ENCODE measurements at places on chromosomes 7 and 10.

DNA sequence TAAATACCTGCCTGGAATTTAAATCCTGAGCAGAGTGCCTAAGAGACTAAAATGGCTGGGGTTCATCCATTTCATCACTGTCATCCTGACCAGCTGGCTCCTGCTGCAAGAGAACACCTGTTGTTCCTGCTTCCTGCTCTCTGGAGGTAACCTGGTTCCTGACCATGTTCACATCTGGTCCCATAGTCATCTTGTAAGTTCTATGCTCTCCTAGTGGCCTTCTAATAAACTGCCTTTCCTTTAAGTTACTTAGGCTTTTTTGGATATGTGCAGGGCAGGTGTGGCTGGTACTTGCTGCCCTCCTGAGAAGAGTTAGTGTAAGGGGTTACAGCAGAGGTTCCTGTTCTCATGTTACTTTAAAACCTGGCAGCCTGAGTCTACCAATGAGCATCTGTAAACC lies 80.0 kb downstream of the NRCAM start:
- no peak for DNase-seq

DNA sequence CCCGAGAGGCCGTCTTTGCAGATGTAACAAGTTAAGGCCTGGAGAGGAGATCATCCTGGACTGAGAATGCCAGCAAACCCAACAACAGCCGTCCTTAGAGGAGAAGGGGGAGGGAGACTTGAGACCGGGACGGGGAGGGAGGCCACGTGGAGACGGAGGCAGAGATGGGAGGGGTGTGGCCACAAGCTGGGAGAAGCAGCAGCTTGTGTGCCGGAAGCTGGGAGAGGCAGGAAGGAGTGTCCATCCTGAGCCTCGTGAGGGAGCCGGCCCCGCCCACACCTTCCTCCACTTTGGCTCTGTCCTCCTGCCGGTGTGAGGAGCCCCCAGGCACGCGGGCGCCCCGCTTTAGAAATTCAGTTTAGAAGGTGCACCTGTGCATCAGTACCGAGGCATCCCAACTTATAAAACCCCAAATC lies 95.7 kb downstream of the DNAJB6 start:
- DNase-seq = no peak

DNA sequence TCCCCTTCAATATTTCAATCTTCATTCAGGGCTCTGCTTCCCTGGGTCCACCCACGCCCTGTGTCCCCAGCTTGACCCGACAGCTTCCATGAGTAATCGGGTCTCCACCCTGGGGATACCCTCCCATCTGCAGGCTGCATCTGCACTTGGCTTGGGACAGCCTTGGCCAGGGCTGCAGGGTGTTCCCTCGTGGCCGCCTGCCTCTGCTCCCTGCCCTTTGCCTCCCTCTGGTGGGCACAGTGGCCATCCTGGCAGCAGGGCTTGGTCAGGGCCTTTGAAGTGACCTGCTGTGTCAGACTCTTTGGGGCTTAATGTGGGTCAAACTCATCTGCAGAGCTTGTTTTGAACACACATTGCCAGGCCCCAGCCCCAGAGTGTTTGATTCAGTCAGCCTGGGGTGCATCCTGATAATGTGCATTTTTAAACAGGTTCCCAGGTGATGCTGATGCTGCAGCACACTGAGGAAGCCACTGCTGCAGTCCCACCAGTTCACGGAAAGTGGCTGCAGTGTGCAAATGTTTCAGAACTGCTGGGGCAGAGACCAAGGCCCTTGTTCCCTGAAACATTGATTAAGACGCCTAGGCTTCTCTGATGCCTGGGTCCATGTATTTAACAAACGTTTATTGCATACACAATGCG lies 80.7 kb upstream of the SEC61G start:
- DNase-seq = peak; percentile 5

- no peak for DNase-seq
Observed at GRCh38 chr7:117830422-117830954, 42.8 kb downstream of the CTTNBP2 start.

DNA sequence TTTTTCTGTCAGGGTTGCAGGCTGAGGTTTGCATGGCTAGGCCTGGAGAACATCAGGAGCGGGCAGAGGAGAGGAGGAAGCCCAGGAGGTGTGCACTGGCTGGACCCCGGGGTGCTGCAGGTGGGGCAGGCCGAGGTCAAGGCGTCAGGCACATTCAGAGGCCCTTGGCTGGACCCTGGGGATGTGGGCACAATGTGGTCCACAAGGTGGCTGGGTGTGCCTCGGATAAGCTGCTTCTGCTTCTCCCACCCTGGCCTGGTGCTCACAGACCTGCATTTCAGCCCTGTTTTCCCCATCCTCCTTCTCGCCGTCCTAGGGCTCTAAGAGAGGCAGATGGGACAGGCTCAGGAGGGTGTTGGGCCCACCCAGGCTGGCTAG lies 108.2 kb downstream of the ADCY1 start:
- DNase-seq = no peak

DNA sequence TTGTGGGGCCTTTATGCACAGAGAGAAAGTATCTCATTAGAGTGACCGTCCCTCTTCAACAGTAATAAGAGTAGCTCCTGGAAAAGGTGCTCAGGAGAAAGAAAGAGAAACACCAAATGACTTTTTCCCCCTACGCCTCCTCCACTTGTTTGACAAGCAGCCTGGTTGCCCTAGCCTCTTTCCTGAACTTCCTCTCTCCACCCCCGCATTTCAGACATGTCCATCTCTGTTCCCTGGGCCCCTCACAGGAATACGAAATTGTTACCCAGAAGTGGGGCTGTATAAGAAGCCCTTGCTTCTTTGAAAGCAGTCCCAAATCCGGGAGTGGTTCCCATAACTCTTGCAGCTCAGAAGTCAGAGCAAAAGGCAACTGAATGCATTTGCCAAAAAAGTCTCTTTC lies 119.6 kb upstream of the ADO start:
- no peak for DNase-seq

- DNase-seq = no peak
Observed at GRCh38 chr10:73876157-73876556, 1.8 kb upstream of the CAMK2G start.

DNA sequence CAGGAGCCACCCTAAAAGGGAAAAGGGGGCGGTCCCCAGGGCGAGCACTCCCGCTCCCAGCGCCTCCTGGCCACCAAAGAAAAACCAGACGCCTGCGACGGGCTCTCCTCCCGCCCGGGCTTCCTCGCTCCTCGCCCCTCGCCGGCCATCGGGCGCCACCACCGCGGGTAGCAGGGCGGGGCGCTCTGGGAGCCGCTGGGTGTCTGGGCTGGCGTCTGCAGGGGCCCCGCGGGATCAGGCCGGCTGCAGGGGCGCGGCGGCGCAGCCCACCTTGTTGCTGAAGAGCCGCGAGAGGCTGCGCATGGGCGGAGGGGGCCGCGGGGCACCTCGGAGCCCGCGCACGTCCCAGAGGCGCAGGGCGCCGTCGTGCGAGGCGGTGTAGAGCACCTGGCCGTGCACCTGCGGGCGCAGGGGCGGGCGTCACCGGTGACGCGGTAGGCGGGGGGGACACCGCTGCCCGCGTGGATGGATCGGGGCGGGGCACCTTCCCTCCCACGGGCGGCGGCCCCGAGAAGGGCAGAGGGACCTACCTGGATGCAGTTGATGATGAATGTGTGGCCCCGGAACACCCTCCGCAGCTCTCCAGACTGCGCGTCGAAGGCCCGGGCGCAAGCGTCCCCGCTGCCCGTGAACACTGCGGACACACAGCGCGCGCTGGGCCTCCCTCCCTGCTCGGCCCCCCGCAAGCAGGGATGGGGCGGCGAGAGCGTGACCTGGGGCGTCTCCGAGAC lies 28.3 kb downstream of the WDR86 start:
- no peak for DNase-seq

GRCh38 chr7:71752171-71752935 lies 620.4 kb downstream of the GALNT17 start:
- DNase-seq = peak; percentile 61

GRCh38 chr7:106610996-106611886 lies 49.7 kb downstream of the CCDC71L start:
- DNase-seq = no peak

GRCh38 chr7:36982766-36983165 lies 258.5 kb upstream of the AOAH start:
- DNase-seq = peak; percentile 72

DNA sequence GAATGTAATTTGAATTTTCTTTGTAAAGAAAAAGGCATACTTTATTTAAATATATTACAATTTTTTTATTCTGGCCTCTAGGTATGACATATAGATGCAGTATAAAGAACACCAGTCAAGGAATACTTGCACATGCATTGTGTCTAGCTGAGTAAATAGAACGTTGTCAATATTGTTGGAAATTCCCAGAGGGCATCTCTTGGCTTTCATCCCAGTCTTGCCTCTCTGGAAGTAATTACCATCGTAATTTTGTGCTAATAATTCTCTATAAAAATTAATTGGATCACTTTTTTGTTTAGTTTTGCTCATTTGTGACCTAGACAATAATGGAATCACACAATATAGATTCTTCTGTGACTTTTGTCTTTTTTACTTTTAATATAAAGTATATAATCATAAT lies 1052.3 kb upstream of the CELF2 start:
- DNase-seq = no peak

GRCh38 chr10:6843481-6843881 lies 263.4 kb upstream of the PRKCQ start:
- DNase-seq = no peak

GRCh38 chr7:6558837-6559236 lies 7.6 kb upstream of the GRID2IP start:
- peak; percentile 22 for DNase-seq

DNA sequence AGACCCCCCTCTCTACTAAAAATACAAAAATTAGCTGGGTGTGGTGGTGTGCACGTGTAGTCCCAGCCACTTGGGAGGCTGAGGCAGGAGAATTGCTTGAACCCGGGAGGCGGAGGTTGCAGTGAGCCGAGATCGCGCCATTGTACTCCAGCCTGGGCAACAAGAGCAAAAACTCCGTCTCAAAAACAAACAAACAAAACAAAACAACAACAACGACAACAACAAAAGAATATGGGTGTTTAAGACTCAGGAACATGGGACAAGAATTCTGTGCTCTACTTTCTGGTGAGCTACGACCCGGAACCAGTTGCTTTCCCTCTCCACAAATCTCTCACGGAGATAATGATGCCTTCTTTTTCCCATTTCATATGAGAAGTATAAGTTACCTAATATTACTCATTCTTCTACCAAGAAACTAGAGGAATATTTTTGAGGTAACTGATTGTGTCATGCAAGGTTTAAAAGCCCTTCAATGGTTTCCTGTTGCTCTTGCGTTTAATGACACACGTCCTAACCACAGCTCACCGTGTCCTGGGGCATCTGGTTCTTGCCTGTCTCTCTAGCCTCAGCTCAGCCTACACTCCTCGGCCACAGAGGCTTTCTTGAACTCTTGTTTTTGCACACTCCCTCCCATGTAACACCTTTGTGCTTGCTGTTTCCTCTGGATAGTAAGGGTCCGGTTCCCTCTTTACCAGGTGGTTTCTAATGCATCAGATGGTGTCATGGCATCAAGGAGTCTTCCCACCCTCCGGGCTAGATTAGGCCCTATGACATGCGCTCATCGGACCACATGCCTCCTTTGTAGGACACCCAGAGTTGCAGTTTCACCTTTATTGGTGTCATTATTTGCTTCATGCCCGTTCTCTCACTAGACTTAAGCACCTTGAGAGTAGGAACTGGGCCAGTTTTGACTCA lies 67.5 kb downstream of the PFKFB3 start:
- no peak for DNase-seq

- DNase-seq = no peak
Observed at GRCh38 chr7:106623853-106624252, 37.1 kb downstream of the CCDC71L start.

GRCh38 chr10:26612151-26612915 lies 85.2 kb upstream of the PDSS1 start:
- no peak for DNase-seq

DNA sequence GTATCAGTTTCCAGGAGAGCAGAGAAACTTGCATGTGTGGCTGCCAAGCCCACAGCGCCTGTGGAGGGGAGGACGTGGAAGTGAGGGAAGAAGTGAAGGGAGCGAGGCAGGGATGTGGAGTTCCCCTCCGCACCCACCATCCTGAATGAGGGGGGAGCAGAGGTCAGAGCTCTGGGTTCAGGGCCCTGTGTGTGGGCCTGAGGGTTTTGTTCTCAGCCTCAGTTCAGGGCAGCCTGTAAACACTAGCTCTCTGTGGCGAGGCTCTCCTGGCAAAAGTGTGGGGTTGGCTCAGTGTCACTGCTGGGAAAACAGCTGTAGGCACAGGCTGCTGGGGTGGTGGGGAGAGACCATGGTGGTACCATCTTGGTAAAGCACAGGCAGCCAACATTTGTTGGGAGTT lies 108.4 kb downstream of the C10orf105 start:
- DNase-seq = no peak

GRCh38 chr10:44965651-44966097 lies 6.1 kb downstream of the RASSF4 start:
- DNase-seq = peak; percentile 58

GRCh38 chr10:129945064-129945463 lies 19.0 kb downstream of the EBF3 start:
- DNase-seq = no peak

DNA sequence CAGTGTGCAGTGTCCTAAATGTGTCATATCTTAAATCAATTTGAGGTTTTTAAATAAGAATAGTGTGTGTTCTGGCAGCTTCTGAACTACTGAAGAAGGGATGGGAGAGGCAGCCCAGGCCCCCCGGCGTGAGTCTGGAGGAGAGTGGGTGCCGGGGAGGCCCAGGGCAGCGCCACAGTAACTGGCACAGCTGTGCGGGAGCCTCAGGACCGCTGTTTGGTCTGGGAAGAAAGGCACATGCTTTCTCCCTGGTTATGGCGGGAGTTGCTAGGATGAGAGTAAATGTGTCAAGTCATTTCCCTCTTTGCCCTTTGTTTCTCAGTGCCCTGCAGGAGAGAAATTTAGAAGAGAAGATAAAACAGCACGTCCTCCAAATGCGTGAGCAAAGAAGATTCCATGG lies 31.9 kb upstream of the PWWP2B start:
- no peak for DNase-seq

DNA sequence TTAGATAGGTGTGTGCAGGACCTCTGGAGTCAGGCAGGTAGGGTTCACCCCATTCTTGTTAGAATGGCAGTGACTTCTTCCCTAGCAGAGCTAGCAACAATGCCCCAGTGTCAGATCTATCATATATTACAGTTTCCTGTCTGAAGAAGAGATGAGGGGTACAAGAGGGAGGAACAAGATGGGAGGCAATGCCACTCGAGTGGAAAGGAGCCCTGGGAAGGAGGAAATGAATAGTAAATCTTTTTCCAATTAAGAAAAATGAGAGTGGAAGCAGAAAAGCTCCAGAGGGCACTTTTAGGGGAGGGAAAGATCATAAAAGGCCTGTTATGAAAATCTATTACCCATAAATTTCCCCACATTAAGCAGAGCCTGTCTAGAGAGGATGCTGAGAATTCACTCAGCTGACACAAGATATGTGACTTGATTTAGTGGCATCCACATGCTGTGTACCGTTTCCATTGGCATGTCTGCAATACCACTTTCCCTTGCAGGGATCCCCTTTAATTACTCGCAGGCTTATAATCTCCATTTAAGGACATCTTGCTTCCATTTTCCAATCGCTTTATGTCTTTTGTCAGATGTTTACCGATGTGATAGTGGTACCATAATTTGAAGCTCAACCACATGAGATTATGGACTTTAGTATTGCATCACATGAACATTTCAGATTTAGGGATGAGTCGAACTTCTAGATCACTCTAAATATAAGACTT lies 70.0 kb upstream of the AGBL3 start:
- no peak for DNase-seq

- no peak for DNase-seq
Observed at GRCh38 chr7:35969066-35969465, 168.2 kb downstream of the SEPTIN7 start.
